Naive thymus-derived CD4-positive, alpha-beta T cell (primary cell): ENCODE measurements at places on chromosomes 7 and 10.

DNA sequence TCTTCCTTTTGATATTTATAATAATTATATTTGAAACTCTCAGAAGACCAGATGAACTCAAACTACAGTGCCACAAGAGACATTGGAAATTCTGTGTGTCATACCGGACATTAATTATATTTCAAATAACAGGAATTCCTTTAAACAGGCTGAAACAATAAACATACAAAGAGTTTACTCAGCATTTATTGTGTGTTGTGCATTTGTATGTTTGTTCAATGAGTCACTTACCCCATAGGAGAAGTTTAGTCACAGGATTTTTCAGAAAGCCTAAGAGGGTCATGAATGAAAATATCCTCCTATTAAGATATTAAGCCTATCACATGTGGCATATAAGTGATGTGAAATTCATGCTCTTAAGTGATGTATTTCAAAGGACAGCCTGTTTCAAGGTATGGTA lies 566.8 kb downstream of the CNTNAP2 start:
- DNase-seq, result no peak

GRCh38 chr7:17063045-17063383 lies 181.2 kb upstream of the AGR3 start:
- DNase-seq, result peak; percentile 2

- DNase-seq, result no peak
Measured at GRCh38 chr10:131475803-131476202, 164.3 kb upstream of the TCERG1L start.

GRCh38 chr10:16902606-16903005 lies 85.4 kb upstream of the RSU1 start:
- DNase-seq, result no peak
